Choroid plexus epithelial cell (primary cell): ENCODE measurements at places on chromosomes 5 and 9.

DNA sequence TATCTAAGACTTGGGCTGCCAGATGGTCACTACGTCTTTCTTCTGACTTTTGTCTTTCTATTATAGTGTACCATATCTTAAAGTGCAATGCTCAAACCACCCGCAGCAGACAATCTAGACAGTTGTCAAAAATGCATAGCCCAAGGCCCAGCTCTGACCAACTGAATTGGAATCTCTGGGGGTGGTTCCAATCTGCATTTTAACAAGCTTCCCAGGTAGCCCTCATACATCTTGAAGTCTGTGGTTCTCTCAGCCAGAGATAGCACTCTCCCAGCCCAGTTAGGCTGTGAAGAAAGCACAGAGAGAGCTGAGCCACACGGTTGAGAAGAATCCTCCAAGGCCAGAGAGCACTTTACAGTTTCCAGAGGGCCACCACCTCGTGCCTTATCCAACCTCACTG, 128.2 kb upstream of the HAND1 start:
- no peak for DNase-seq

DNA sequence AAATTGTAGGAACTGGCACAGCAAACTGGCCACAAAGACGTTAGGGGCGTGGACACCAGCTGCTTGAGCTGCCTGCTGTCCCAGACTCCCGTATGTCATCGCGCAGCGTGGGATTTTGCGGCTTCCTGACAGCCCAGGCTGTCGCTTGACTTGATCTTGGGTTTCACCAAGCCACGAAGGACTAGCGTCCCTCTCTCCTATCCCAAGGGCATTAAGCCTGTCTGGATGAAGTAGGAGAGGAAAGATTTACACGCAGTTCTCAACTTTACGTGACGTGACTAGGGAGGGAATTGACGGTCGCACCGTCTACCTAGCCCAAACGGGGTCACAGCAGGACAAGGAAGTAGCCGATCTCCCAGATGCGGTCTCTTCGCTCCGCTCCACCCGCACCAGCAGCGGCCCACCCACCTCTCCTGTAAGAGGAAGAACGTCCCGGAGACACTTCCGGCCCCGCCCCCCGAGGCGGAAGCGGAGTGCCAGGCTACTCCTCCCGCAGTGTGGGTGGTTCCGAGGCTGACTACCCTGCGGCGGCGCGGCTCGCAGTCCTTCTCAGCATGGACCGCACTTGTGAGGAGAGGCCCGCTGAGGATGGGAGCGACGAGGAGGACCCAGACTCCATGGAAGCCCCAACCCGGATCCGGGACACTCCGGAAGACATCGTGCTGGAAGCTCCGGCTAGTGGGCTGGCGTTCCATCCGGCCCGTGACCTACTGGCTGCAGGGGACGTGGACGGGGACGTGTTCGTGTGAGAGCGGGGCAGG, at the start of gene WDR55:
Gene WDR55, plus strand, starts transcription at position 546 of the 761 bp plus-strand sequence. Its CDS starts 9 bp downstream, at position 555.
- DNase-seq = peak; percentile 88

DNA sequence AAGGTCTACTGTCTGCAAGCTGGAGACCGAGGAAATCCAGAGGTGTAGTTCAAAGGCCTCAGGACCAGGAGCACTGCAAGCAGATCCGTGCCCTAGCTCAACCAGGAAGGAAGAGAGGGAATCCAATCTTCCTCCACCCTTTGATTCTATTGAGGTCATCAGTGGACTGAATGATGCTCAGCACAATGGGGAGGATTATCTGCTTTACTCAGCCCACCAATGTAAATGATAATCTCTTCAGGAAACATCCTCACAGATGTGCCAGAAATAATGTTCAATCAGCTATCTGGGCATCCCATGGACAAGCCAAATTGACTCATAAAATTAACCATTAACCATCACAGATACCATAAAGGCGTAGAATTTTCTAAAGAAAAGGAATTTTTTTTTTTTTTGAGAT, 92.0 kb downstream of the BASP1 start:
- DNase-seq = no peak

- DNase-seq = peak; percentile 31
Observed at GRCh38 chr5:111411301-111411700, 101.0 kb downstream of the STARD4 start.

GRCh38 chr5:133926489-133927299, 41.7 kb downstream of the C5orf15 start:
- no peak for DNase-seq

- DNase-seq = no peak
Observed at GRCh38 chr5:94309141-94309540, 309.3 kb downstream of the KIAA0825 start.

GRCh38 chr9:130498918-130499698, 54.3 kb downstream of the ASS1 start:
- no peak for DNase-seq
